ENCODE measurements at places on chromosomes 11 and 22.

DNA sequence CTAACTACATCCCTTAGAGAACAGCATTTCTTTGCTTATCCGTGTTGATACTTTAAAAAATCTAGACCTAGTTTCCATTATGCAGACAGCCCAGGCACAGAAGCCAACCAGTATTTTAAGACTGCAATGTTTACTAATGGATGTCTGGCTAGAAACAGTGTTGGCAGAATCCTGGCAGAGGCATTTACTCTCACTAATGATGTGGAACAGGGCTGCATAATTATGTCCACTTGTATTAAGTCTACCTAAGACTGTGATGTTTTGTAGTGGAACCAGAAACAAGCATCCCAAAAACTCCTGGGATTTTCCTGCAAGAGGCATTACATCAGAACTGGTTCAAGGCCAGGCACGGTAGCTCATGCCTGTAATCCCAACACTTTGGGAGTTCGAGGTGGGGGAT lies 50.2 kb upstream of the PICALM start:
- no peak for DNase-seq

DNA sequence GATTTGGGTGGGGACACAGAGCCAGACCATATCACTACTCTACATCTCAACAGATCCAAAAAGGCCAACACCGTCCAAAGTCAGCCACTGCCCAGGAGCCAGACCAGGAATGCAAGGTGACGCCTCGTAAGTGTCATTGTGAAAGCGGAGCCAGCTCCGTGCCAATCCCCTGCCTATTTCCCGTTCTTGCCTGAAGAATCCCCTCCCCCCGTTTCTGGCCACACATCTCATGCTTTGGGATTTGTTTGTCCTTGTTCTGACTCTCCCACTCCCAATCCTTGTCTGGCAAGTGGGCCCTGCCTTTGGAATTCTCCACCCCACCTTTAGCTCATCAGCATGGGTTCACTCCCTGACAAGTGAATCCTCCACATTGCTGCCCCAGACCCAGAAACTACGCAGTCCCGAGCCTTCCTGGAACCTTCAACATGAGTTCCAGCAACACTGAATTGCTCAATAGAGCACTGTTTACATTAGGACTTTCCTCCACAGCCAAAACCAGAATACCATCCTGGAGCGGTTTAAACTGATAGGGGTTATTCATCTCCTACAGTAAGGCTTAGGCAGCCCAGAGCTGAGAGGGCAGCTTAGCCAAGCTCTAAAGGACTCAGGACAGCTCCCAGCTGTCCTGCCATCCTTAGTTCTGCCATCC lies 6.0 kb upstream of the SLC35C1 start:
- no peak for DNase-seq

- DNase-seq = no peak
These were observed 192.1 kb downstream of the LUZP2 start for GRCh38 chr11:24688981-24689380.

DNA sequence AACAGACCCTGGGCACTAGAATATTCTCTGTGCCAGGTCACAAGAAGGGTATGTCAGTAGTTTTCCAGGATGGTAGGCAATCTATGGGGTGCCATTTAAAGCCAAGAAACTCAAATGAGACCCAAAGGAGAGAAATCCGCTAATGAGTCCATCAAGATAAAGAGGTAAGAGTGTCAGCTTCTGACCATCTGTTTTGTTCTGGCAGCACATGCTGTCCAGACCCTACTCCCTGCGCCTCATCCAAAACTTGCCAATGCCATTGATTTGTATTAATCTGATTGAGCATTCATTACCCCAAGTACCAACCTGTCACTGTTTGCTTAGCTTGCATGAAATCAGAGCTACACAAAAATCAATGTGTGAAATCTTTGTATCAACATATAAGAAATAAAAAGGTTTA lies 229.0 kb downstream of the BLID start:
- DNase-seq = no peak

DNA sequence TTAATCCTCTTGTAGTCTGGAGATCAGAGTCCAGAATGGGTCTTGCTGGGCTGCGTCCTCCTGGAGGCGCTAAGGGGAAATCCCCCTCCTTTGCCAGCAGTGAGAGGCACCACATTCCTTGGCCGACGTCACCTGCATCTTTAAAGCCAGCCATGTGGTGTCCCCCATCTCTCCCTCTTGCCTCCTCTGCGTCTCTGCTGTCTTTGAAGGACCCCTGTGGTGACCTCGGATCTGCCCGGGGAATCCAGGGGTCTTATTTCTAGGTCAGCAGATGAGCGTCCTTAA lies 27.2 kb upstream of the PARVB start:
- no peak for DNase-seq

- no peak for DNase-seq
These were observed 153.9 kb upstream of the LRRC4C start for GRCh38 chr11:41613326-41613725.

GRCh38 chr11:19101796-19102520 lies 15.0 kb upstream of the ZDHHC13 start:
- DNase-seq = no peak

DNA sequence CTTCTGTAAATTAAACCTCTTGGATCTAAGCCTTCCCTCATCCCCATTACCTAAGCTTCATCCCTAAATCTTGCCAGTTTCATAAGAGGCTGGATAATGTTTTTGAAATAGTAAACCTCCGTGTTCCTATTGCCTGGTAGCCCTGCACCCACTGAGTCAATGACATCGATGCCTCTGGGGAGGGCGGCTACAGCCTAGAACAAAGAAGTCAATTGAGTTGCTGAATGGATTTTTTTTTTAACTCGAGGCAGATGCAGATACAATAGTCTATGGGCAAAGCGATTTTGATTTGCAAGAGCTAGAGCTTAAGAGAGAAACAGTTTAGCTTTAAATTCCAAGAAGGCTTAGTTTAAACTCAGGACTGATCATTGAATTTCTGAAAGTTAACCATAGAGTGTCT lies 121.3 kb downstream of the NECTIN1 start:
- no peak for DNase-seq

DNA sequence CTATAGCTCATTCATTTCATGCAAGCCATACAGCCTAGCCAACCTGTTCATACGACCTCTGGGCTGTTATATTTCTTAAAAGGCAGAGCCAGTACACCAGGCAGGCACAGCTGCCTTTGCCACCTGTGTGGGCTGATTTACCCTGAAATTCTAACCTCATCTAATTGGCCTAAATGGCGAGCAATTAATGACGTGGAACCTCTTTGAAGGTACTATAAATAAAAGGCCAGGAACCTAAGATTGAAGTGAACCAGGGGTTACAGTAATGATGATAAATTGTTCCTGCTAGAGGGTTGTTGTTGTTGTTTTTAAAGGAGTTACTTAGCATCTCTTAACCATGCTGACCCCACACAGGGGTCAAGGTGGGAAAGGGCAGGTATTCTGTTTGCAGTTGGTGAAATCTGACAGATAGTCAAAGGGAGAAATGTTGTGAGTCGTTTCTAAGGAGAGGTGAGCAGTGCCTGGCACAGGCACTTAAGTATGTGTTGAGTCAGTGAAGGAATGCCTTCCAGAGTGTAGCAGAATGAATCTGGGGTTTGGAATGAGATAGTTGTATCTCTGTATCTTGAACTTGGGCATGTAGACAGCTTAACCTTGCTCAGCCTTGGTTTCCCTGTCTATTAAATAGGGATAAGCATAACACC lies 213.5 kb upstream of the NAV2 start:
- no peak for DNase-seq

GRCh38 chr11:7596975-7597391 lies 76.3 kb downstream of the CYB5R2 start:
- no peak for DNase-seq

DNA sequence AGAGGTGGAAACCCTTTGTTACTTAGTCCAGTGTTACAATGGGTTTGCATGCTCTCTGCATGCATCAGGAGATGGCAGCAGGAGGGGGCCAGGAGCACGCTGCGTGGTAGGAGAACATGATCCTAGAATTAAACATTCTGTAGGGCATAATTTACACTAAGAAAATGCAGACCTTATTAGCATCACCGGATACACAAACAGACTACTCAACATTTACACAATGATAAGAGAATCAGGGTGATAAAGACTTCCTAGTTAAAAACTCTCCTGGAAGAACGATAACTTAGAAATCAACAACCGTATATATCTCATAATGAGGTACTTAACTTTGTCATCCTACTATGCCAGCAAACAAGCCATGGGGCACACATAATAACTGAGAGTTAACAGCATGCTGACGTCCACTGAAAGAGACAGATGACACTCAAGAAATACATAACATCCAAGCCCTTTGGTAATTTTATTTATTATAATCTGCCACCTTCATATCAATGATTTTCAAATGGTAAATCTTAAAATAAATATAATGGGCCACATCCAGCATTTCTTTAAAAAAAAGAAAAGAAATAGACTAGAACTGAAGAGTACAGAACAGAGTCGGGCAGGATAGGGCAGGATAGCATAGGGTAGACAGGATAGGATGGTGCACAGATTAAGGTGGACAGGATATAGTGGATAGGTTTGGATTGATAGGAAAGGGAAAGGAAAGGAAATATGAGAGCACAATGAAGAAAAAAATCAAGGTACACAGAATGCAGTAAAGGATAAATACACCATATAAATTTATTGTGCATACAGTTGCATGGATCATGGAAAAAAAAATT lies 27.5 kb downstream of the CADM1 start:
- no peak for DNase-seq

DNA sequence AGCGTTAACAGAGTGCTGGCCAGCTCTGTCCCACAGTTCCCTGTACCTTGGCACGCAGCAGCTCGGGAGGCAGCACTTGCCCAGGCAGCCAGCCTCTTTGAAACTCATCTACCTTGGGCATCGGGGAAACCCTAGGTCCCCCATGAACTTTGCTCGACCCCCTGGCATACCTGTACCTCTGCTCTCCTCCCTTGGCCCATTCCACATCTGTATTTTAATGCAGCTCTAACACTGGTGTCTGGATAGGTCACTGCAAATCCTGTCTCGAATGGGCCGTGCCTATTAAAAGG lies 304.1 kb downstream of the TBC1D22A start:
- DNase-seq = no peak

- DNase-seq = no peak
These were observed 309.6 kb downstream of the METTL15 start for GRCh38 chr11:28417601-28418323.

DNA sequence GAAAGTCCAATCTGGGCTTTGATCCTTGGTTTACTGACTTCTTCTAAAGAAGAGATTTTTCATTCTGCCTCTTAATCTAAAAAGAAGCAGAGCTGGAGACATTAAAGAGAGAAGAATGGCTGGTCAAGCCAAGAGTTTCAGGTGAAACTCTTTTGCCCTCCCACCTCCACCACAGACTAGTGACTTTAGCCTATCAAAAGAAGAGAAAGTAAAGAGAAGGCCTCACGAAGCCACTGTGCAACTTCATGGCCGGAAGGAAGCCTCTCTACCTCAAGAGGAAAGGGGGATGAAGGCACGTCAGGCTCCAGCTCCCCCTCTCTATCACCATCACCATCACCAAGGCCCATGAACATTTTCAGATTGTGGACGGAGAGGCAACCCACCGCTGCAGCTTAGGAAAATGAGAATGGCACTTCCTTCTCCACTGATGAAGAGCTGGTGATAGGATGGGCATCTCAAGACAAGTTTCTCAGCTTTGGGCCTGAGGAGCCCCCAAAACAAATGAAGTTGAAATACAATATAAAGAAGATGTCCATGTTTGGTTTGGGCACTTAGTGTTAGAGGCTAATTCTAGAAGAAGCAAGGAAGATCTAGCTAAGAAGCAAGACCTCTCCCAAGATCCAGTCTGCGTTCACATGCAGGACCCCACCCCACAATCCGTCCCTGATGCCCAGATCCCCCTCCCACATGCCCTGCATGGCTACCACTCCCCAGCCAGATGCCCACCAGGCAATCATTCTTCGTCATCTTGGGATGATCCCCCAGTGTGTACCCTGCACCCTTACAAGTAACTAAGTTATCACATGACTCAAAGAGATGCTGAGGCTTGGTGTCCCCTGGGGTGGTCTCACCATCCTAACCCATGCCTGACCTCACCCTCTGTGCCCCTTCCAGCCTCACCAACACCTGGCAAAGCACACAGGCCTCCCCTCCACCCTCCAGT lies 52.6 kb downstream of the IGSF9B start:
- DNase-seq = no peak

GRCh38 chr11:46240861-46241260 lies 36.6 kb upstream of the CREB3L1 start:
- DNase-seq = no peak

GRCh38 chr22:22061085-22062077 lies 78.8 kb upstream of the TOP3B start:
- DNase-seq = no peak

- DNase-seq = no peak
These were observed 46.2 kb upstream of the TSKU start for GRCh38 chr11:76736773-76737495.

- DNase-seq = no peak
These were observed 32.1 kb downstream of the GRAMD4 start for GRCh38 chr22:46652081-46652846.

- DNase-seq = no peak
These were observed 45.0 kb upstream of the APOA1 start for GRCh38 chr11:116882386-116882785.

DNA sequence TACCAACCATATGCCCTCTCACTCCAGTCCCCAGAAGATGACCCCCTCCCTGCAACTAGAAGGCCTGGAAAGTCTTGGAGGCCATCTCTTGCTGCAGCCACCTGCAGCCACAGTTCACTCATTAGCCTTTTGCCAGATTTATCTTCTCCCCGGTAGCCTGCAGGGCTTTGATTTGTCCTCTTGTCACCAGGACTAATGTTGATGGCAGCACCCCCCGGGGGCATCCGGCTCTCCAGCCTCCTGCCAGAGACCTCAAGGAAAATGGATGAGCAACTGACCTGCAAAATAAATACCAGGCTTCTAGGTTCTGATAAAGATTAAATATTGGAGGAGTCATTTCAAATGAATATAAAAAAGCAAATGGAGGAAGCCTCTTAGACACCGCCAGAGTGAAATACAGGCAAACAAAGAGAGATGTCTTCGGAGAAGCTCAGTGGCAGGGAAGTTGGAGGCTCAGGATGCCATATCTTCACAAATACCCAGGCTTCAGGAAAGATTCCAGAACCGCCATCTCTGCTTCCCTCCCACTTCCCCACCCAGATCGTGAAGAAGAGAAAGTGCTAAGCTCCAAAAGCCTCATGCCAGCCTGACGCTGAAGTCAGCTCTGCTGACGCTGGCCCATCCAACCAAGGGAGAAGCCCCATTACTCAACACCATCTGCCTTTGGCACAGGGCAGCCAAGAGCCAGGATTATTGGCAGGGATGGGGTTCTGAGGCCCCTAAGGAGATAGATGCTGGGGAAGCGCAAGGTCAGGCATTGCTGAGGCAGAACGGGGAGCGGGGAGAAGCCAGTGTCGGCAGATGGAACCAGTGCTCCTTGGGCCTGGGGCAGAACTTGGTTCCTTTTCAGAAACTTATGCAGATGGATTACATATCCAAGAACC lies 362.7 kb downstream of the CADM1 start:
- DNase-seq = no peak

All from cortex of kidney (tissue), 1 donor.